Cardiac fibroblast (primary cell): ENCODE measurements at places on chromosomes 2 and 18.
A peak's percentile ranks its signal among the peaks of the same experiment; 100 is the strongest.

- DNase-seq = no peak
These were observed 706 bp upstream of the BCL11A start for GRCh38 chr2:60554074-60554645.

GRCh38 chr2:20356042-20356441, 5.4 kb upstream of the PUM2 start:
- DNase-seq = peak; percentile 69

DNA sequence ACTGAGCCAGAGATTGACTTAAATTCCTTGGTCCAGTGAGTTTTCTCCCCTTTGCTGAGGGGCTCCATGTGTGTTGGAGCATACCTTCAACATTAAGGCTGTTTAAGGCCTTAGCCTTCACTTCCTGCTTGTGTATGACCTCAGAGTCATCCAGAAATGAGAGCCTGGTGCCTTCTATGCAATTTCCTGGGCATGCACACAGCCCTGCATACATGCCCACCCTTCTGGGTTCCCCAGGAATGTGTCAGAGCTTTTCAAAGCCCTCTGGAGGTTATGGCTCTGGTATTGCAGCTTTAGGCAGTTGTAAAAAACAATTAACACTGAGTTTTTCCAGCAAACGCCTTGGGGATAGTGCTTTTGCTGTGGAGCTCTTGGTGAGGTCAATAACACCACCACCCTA, 16.7 kb downstream of the IL1R1 start:
- DNase-seq = peak; percentile 75

GRCh38 chr2:136226903-136227302, 109.0 kb upstream of the CXCR4 start:
- no peak for DNase-seq

- no peak for DNase-seq
These were observed 43.9 kb downstream of the CLIP4 start for GRCh38 chr2:29159125-29159524.

GRCh38 chr2:165562233-165562632, 92.7 kb downstream of the CSRNP3 start:
- peak; percentile 3 for DNase-seq
